Fibroblast of mammary gland (primary cell): ENCODE measurements at places on chromosomes 1 and 21.

DNA sequence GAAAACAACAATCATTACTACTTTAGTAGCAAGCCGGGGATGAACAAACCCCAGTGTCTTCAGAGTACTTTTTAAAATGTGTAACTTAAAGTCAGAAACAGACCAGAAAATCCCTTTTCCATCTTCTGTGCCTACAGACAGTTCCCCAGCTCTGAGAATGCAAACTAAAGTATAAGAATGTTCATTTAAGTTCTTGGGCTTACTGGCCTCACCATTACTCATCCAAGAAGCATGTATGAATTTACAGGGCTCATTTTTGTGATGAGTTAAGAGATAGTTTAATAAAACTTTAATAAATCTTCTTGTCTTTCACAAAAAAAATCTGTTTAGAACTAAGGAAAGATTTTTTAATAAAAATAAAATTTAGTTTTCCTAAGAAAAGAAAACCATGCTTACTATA is 4.6 kb downstream of the LPGAT1 start:
- DNase-seq = peak; percentile 60

DNA sequence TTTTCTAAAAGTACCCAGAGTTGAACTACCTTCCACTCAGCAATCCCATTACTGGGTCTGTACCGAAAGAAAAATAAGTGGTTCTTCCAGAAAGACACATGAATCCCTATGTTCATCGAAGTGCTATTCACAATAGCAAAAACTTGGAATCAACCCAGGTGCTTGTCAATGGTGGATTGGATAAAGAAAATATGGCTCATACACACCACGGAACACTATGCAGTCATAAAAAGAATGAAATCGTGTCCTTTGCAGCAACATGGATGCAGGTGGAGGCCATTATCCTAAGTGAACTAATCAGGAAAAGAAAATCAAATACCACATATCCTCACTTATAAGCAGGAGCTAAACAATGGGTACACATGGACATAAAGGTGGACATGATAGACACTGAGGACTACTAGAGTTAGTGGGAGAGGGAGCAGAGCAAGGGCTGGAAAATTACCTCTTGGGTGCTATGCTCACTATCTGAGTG is 32.9 kb upstream of the JUN start:
- DNase-seq = peak; percentile 40

DNA sequence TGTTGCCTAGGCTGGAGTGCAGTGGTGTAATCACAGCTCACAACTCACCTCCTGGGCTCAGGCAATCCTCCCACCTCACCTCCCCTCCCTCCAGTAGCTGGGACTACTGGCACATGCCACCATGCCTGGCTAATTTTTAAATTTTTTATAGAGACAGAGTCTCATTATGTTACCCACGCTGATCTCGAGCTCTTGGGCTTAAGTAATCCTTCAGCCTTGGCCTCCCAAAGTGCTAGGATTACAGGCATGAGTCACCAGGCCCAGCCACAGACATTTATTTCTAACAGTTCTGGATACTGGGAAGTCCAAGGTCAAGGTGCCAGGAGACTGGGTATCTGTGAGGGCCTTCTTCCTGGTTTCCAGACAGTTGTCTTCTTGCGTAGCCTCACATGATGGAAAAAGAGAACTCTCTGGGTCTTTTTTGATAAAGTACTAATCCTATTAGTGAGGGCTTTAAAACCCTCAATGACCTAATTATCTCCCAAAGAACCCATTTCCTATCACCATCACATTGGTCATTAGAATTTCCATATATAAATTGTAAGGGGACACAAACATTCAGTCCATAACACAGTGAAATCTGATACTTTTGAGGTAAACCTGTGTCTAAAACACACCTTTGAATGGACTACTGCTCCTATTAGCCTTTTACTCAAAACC is 67.9 kb downstream of the PHACTR4 start:
- peak; percentile 82 for DNase-seq

DNA sequence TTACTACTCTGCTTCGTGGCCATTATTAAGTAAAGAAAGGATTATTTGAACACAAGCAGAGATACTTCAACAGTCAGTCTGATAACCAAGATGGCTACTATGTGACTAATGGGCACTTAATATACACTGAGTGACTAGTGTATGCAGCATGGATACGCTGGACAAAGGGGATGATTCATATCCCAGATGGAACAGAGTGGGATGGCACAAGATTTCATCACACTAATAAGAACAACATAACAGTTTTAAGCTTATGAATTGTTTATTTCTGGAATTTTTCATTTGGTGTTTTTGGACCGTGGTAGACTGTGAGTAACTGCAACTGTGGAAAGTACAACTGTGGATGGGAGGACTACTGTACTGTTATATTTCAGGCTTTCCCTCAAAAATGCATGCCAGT is 9.4 kb downstream of the ZCCHC17 start:
- DNase-seq = peak; percentile 98

GRCh38 chr1:89598450-89599331 is 34.2 kb upstream of the LRRC8C start:
- DNase-seq = peak; percentile 53

- DNase-seq = peak; percentile 92
Observed at GRCh38 chr1:67889953-67890567, 56.8 kb upstream of the GNG12 start.

DNA sequence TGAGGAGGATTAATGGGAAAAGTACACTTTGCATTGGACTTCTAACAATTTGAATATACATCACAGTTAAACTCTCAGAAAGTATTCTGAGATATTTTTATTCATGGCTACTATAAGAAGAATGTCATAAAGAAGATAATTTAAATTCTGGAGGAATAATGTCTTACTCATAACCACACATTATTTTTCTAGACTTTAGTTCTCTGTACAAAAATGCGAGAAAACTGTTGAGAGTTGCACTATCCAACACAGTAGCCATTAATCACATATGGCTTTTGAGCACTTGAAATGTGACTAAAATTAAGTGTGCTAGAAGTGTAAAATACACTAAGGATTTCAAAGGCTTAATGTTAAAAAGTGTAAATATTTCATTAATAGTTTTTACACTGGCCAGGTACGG is 53.8 kb downstream of the CRB1 start:
- DNase-seq = no peak

DNA sequence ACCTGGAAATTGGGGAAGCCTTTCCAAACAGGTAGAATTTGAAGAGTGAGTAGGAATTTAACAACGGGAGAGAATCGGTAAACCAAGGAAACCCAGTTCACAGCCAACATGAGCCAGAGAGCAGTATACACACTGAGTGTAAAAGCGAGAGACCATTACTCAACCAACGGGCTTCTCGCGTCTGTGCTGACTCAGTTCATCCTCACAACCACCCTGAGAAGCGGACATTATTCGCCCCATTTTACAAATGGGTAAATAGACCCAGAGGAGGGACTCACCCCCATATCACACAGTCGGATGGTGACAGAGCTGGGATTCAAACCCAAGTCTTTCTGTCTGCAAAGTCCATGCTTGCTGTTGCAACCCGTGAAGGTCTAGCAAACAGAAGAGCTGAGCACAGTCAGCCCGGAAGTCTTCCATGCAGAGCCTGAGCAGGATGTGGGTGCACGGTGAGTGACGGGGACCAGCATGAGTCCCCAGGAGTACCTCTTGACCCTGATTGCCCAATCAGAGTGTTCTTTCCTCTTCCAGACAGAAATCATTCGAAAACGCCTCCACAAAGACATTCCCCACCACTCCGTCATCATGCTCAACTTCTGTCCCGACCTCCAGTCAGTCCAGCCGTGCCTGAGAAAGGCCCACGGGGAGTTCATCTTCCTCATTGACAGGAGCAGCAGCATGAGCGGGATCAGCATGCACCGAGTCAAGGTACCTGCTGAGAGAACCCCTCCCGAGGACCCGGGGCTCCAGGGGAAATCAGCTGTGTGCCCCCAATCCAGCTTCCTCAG is 32.3 kb downstream of the VWA5B1 start:
- DNase-seq = peak; percentile 95

DNA sequence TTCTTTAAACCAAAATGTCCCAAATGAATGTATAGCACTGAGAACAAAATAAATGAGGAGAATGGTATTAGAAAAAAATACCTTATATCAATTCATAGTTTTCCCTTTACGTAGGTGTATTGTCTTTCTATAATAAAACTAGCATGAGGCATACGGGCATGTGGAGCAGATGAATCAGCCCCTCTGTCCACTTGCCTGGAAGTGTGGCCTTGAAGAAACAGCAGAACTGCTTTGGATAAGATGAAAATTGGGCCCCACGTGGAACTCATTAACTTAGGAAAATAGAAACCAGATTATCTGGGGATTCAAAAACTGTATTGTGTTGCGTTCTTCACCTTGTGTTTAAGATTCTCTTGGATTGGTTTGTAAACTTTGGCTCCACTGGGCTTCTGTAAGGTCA is 356.8 kb upstream of the B3GALT2 start:
- peak; percentile 16 for DNase-seq

DNA sequence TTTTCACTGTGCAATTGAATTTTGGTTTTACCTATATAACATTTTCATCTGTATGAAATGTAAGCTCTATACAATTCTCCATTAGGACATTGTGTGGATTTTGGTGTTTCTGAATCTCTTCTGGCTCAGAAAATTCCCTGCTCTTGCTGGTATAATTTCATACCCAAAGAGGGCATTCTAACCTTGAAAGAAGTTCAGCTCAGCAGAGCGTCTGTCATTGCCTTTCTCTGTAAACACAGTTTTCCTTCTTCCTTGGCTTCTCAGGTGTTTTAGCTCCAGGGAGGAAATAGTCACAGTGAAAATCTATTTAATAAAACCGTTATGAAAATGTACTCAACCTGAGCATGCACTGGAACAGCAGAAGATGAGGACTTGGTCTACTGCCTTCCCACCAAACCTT is 16.0 kb downstream of the DISC1 start:
- DNase-seq = no peak

- peak; percentile 94 for DNase-seq
Observed at GRCh38 chr1:174040387-174040786, 18.2 kb upstream of the RC3H1 start.

DNA sequence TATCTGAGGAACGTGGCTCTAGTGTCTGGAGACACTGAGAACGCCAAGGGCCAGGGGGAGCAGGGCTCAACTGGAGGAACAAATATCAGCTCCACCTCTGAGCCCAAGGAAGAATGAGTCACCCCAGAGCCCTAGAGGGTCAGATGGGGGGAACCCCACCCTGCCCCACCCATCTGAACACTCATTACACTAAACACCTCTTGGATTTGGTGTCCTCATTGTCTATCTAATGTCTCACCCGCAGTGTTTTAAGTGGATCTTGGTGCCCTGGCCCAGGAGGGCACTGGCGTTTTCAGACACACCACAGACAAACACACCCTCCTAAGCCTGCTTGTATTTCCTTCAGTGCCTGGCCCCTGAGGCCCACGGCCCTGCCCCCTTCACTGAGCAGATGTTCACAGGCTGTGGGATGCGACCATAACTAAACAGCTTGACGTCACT is 2.2 kb upstream of the FALEC start:
- DNase-seq = peak; percentile 24

- no peak for DNase-seq
Observed at GRCh38 chr1:4684864-4685522, 30.6 kb downstream of the AJAP1 start.

DNA sequence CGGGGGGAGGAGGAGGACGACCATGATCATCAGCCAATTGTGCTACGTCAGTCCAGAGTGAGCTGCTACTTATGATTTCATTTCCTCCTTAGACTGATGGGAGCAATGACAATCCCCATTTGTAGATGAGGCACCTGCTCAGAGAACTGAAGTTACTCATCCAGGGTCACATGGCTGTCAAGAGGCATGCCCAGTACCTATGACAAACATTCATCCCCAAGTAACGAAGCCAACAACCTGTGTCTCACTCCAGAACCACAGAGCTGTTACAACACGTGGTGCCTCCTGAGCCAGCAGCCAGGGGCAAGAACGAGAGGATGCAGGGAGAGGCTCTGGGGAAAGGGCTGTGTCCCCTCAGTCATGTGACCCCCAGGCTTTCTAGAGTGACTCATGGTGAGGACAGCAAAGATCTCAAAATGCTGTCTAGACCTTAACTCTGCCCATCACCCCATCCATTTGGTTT is 93.6 kb downstream of the SIM2 start:
- DNase-seq = peak; percentile 45

DNA sequence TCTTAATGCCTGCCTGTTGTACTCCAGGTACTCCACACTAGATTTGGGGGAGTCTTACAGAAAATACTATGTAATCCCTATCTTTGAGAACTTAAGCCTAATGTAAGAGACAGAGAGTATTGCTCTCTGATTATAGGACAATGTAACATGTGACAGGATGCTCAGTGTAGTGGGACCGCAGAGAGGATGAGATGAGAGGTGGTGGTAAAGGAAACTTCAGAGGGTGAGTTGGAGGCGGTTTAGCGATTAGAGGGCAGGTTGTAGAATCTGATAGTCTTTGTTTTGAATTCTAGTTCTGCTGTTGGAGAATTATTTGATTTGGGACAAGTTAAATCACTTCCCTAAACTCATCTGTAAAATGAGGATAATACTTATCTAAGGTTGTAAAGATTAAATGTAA is 5.4 kb downstream of the SOAT1 start:
- DNase-seq = no peak

- no peak for DNase-seq
Observed at GRCh38 chr21:39018730-39019129, 164.5 kb downstream of the PSMG1 start.

- DNase-seq = peak; percentile 79
Observed at GRCh38 chr1:1305300-1306069, 2.2 kb downstream of the ACAP3 start.

- peak; percentile 74 for DNase-seq
Observed at GRCh38 chr1:33010932-33011731, 25.6 kb downstream of the AK2 start.

DNA sequence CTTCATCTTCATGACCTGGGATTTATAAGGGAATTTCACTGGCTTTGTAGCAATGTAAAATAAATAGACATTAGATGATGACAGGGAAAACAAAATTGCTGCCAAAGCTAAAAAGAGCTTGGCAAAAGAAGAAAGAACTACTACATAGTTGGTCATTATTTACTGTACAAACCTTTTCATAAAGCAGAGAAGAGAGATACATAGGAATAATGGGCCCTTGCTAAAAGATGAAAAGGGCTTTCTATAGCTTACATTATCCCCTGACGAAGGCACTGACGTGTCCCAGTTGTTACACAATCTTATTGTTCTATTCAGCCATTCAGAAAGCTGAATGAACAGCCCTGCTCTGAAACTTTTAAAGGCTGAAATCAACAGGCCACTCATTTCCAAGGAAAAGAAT is 57.1 kb downstream of the ZC3H11B start:
- peak; percentile 50 for DNase-seq

GRCh38 chr1:179953974-179954492 is 577 bp upstream of the CEP350 start:
- DNase-seq = peak; percentile 61
